CD4-positive, CD25-positive, alpha-beta regulatory T cell (primary cell): ENCODE measurements at places on chromosomes 1 and 21. TPM values are rescaled to one million over a fixed set of nuclear protein-coding genes. Genes with fewer than 3 reads are reported as not detected.

- no peak overlapping the region for H3K27ac ChIP-seq
- peaks cover 4% of the 10 kb centered on the region for H3K4me1 ChIP-seq
- no peak for DNase-seq
- H3K36me3 ChIP-seq: peaks cover 5% of the 10 kb centered on the region
- no peak overlapping the region for H3K4me3 ChIP-seq
Measured at GRCh38 chr1:218299416-218299815, 14.3 kb downstream of the RRP15 start.

CASQ1 gene
- not detected for polyA plus RNA-seq

- peak overlapping the region; percentile 82 for H3K4me3 ChIP-seq
- H3K27ac ChIP-seq: peak overlapping the region; percentile 81
- H3K36me3 ChIP-seq: no peaks in the 10 kb centered on the region
- H3K27me3 ChIP-seq: no peaks in the 10 kb centered on the region
- no peak for DNase-seq
- H3K4me1 ChIP-seq: peaks cover 27% of the 10 kb centered on the region
Measured at GRCh38 chr1:214280386-214281020, 456 bp upstream of the SMYD2 start.

DNA sequence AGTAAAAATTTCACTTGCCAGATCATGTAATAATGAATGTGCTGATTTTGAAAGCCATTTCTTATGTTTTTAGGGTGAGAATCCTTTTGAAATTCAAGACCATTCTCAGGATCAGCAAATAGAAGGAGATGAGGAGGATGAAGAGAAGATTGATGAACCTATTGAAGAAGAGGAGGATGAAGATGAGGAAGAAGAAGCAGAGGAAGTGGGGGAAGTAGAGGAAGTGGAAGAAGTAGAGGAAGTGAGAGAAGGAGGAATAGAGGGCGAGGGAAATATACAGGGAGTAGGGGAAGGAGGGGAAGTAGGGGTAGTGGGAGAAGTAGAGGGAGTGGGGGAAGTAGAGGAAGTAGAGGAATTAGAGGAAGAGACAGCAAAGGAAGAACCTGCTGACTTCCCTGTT, 32.4 kb downstream of the ZNF326 start:
- H3K4me1 ChIP-seq: no peaks in the 10 kb centered on the region
- peaks cover 80% of the 10 kb centered on the region for H3K36me3 ChIP-seq
- H3K27ac ChIP-seq: no peak overlapping the region
- DNase-seq: no peak
- no peaks in the 10 kb centered on the region for H3K27me3 ChIP-seq
- no peak overlapping the region for H3K4me3 ChIP-seq

PTGFR gene
- polyA plus RNA-seq: not detected

DNA sequence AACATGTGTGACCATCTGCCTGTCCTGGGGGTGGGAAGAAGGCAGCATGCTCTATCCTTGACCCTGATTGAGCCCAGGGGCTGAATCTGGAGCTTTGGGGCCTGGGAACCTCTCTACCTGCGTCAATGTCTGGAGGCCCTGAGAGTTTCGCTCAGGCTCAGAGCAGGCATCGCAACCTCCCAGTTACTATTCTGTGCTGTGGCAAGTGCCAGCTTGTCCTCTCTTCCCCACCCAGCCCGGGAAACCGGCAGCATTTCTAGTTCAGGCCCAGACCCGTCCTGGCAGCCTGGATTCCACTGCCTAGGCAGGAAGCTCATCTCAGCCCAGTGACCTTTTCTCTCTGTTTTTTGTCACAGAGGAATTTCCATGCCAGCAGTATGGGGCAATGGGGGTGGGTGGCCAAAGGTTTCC, 10.0 kb upstream of the IRF6 start:
- H3K4me3 ChIP-seq: no peak overlapping the region
- no peaks in the 10 kb centered on the region for H3K4me1 ChIP-seq
- H3K27ac ChIP-seq: no peak overlapping the region
- no peak for DNase-seq
- H3K27me3 ChIP-seq: peaks cover 17% of the 10 kb centered on the region
- H3K36me3 ChIP-seq: no peaks in the 10 kb centered on the region

DNA sequence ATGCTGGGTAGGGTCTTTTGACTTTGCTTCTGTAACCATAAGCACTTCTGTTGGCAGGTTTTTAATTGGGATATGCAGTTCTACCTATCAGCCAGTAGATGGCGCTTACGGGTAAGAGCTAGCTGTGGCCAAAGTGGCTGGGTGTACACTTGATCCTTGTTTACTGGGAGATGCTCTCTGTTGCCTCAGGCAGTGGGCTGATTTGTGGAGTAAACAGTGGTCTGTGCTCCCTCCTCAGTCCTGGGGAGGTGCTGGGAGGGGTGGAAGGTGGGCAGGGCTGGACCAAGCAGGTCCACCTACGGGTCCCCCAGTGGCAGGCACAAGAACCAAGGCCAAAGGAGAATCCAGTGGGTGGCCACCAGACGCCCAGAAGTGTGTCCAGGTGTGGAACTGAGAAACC, 43.4 kb downstream of the RALGPS2 start:
- H3K27ac ChIP-seq: no peak overlapping the region
- H3K4me3 ChIP-seq: no peak overlapping the region
- H3K36me3 ChIP-seq: no peaks in the 10 kb centered on the region
- H3K27me3 ChIP-seq: no peaks in the 10 kb centered on the region
- DNase-seq: peak; percentile 16
- H3K4me1 ChIP-seq: no peaks in the 10 kb centered on the region

DNA sequence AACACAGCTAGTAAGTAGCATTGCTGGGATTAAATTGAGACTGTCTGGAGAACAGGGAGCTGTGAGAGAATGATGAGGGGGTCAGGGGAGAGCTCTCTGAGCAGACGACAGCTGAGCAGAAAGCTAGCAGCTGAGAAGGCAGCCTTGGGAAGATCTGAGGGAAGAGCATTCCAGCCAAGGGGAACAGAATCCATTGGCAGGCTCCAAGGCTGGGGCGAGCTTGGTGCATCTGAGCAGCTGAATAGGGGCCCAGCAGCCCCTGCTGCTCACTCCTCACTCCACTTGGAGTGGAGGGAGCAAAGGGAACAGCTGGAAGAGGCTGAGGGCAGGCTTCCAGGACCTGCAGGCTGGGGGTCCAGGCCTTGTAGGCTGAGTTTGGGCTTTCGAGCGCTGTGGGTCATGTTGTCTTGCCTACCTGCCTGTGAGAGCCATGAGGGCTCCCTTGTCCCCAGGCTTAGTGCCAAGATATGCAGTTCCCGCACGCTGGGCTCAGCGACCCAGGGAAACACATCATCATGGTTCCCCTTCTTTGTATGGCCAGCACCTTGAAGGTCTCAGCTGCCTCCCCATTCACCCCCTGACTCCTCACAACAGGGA, 10.5 kb downstream of the ACOT11 start:
- no peaks in the 10 kb centered on the region for H3K4me1 ChIP-seq
- no peaks in the 10 kb centered on the region for H3K36me3 ChIP-seq
- no peak overlapping the region for H3K4me3 ChIP-seq

ANKRD13C gene
- polyA plus RNA-seq: 16.0 TPM

DNA sequence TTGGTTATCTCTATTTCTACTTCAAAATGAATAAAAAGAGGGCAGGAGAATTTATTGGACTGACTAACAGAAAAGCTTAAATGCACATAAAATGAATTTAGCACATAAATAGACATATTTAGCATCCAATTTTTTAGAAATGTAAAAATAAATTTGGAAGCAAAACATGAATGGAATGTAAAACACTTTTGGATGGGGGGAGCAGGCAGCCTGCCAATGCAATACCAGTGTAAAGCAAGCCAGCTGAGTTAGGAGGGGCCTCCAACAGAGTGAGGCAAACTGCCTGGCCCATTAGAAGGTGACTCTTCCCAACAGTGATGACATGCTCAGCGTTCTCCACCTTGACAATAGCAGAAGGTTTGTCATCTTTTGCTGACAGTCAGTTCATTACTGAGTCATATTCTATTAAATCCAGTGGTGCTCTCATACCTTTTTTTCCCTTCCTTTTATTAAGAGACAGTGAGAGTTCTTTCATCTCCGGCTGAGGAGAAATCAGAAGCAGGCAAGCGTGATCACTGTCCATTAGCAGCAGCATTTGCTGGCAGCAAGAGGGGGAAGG, 19.5 kb upstream of the EXO1 start:
- no peak overlapping the region for H3K27ac ChIP-seq
- H3K27me3 ChIP-seq: no peaks in the 10 kb centered on the region
- H3K4me3 ChIP-seq: no peak overlapping the region
- no peaks in the 10 kb centered on the region for H3K4me1 ChIP-seq
- no peak for DNase-seq
- H3K36me3 ChIP-seq: no peaks in the 10 kb centered on the region

DNA sequence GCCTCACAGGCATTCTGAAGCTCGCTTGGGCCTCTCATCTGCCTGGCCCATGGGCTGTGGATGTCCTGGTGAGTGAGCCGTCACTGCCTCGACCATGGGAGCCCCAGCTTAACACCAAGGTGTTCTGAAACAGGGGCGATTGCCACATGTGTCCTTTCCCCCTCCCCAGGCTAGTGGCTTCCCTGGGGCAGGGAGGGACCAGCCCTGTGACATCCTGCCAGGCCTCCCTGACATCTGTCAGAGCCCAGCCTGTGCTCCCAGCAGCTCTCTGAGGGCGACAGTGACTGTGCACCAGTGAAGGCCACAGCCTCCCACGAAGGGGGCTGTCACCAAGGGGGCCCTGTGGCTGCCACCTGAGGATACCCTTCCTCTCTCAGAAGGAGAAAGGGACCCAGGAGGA, 35.9 kb upstream of the CCDC27 start:
- H3K4me3 ChIP-seq: no peak overlapping the region
- H3K4me1 ChIP-seq: peaks cover 3% of the 10 kb centered on the region
- H3K27ac ChIP-seq: no peak overlapping the region
- H3K27me3 ChIP-seq: no peaks in the 10 kb centered on the region
- no peak for DNase-seq

DNA sequence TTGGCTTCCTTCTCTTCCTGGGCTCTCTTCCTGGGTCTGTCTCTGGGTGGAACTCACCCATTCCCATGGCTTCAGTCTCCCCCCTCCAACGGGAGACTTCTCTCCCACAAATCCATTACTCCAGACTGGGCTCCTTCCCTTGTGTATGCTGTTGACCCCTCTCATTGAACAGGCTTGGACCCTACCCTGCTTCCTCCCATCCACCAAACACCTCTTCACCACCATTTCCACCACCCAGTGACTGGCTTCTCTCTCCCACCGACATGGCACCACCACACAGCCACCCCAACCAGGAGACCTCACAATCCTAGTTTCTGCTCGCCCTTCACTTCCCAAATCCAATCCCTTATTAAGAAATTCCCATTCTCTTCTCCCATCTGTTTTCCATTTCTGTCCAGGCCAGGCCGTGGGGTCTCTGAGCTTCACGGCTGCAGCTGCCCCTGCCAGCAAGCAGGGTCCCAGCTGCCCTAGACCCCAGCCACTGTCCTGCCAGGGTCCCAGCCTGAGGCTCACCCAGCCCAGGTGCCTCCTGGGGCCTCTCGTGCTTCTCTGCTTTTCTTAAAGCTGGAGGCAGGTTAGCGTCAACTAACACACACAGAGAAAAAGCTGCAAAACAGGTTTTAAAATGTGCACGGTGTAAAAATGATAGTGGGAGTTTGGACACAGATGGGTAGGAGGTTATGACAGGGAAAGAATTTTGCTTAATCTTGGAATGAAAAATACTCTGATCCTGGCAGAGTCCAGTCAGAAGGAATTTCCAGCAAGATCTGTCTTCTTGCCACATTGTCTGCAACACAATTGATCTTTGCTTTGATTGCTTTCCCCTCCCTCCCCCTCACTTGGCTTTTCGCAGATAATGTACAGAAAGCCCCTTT, 383.8 kb upstream of the VAMP3 start:
- no peaks in the 10 kb centered on the region for H3K4me1 ChIP-seq
- no peak overlapping the region for H3K4me3 ChIP-seq
- DNase-seq: no peak
- no peak overlapping the region for H3K27ac ChIP-seq
- H3K36me3 ChIP-seq: no peaks in the 10 kb centered on the region

DNA sequence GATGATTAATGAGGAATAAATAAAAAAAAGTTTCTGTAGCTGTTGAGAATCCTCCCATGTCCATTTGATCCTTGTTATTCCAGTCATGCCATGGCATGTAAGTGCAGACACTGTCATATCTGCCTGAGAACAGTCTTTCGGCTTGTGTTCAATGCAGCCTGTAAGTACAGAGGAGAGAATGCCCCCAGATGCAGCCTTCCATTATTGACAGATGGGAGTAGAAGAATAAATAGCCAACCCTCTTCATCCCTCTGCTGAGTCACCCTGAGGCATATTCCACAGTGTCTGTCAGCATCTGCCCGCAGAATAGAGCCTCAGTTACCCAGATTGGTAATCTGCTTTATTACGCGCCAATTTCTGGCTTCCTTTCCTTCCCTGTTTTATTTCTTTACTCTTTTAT, 139.4 kb downstream of the LRRC7 start:
- no peaks in the 10 kb centered on the region for H3K36me3 ChIP-seq
- no peaks in the 10 kb centered on the region for H3K4me1 ChIP-seq
- no peak for DNase-seq
- H3K27me3 ChIP-seq: no peaks in the 10 kb centered on the region

RGL1 gene
- polyA plus RNA-seq: 1.8 TPM

DENND2D gene
- 106 TPM for polyA plus RNA-seq

GPR37L1 gene
- polyA plus RNA-seq: 0.25 TPM

GRCh38 chr1:246722720-246723119, 1.5 kb upstream of the SCCPDH start:
- H3K4me1 ChIP-seq: peaks cover 12% of the 10 kb centered on the region
- no peak for DNase-seq
- H3K27ac ChIP-seq: no peak overlapping the region
- H3K4me3 ChIP-seq: no peak overlapping the region
